Stimulated activated CD4-positive, alpha-beta T cell treated with anti-CD3 and anti-CD28 coated beads, TNF-alpha, amount 100 ng/mL, for 1 hour (primary cell): ENCODE measurements at places on chromosomes 4 and X.

GRCh38 chr4:177455561-177455970 lies 13.3 kb upstream of the AGA start:
- no peak for DNase-seq

- no peak for DNase-seq
These were observed 45.1 kb upstream of the LAMP2 start for GRCh38 chrX:120514236-120514635.

- no peak for DNase-seq
These were observed 49.6 kb downstream of the JADE1 start for GRCh38 chr4:128858879-128859671.

GRCh38 chrX:9351126-9351525 lies 113.7 kb upstream of the TBL1X start:
- DNase-seq, result no peak

- DNase-seq, result no peak
These were observed 87.3 kb downstream of the GPR143 start for GRCh38 chrX:9678215-9678965.

DNA sequence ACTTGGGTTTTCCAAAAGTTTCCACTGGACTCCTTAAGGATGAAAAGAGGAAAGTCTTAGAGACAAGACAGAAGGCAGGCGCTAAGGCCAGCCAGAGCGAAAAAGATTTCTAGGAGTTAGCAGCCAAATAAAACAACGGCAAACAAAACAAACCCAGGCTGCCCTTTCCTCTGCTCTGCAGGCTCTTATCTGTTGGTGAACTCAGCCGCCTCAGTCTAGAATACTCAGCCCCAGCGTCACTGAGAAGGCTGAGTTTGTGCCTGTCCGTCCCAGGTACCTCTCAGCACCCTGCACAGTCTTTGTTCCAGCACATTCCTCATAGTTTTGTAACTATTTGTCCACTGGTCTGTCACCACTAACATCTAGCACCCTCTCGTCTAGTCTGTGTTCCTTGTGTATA lies 75.6 kb upstream of the FAM9C start:
- no peak for DNase-seq
